ENCODE measurements at places on chromosomes 12 and 14.

GRCh38 chr14:92774572-92774971, 19.5 kb upstream of the GOLGA5 start:
- DNase-seq, result no peak

- DNase-seq, result no peak
Observed at GRCh38 chr12:15972894-15973293, 61.8 kb downstream of the DERA start.

DNA sequence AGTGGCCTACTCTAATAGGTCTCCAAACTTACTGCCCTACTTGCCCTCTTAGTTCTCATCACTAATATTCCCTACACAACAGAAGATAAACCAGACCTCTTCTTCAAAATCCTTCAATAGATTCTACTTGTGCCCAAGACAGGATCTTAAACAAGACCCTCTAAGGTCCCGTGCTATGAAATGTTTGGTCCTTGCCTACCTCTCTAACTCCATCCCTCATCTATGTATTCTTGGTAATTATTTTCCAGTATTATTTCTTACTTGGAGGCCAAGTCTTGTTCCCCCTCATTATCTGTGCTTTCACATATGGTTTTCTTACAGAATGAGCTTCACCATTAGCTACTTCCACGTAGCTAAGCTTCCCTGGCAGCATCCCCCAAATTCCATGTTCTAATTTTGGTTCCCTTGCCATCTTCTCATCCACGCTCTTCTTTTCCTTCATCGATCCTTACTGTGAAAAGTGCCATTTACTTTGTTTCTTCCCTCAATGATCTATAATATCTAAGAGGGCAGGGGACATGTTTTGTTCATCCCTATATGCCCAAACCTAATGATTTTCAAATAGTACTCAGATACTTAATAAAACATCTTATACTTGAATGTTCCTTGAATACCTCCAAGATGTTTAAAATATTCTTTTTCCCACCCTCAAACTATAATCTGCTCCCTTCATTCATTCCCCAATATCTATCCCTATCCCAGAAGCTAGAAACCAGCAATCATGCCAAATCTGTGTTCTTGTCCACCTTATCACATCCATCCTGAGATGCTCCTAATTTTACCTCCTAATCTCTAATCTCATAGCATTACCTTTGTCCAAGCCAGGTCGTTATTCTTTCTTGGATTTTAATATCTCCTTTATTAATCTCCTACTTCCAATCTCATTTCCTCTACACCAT, 10.1 kb downstream of the HNRNPC start:
- DNase-seq, result no peak

DNA sequence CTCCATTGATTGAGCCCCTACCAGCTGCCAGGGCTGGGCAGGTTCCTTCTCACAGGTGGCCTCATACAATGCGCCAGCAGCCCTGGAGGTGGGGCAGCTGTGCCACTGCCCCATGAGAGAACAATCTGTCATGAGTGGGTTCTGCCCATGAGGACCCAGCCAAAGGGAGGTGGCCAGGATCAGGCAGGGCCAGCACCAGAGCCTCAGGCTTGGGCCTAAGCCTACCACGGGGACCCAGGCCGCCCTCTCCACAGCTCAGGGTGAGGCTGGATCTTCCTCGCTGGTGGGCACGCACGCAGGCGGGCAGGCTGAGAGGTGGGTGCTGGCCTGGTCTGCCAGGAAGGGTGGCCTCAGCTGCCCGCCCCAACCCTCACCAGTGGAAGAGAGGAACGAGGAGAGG, 110.7 kb downstream of the KIF26A start:
- DNase-seq, result no peak

- peak; percentile 81 for DNase-seq
Observed at GRCh38 chr12:118052324-118053070, 8.5 kb downstream of the WSB2 start.

- no peak for DNase-seq
Observed at GRCh38 chr14:100048786-100049185, 16.4 kb upstream of the EVL start.

- DNase-seq, result no peak
Observed at GRCh38 chr14:102063808-102064429, 22.9 kb downstream of the HSP90AA1 start.

DNA sequence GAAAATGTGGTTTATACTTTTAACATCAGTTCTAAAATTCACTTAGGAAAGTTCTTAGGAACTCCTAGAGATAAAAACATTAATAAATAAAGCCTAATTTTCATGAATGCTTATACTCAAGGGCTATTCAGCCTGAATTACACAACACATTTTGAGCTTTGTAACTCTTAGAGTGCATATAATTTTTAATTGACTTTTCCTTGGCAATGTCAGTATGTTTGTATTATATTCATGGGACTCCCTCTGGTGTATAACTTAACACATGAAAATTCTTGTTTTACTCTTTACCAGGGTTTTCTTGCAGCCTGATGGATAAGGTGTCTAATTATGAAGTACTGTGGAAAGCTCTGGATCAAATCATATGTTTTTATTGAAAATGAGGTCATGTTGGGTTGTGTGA, 150.6 kb upstream of the HMGA2 start:
- DNase-seq, result no peak

- DNase-seq, result peak; percentile 38
Observed at GRCh38 chr12:3727877-3728632, 24.9 kb downstream of the CRACR2A start.

GRCh38 chr14:28264306-28264705, 502.3 kb upstream of the FOXG1 start:
- DNase-seq, result no peak

Data from fibroblast of the conjunctiva (primary cell).